ENCODE measurements at places on chromosomes 3 and 15. TPM values are rescaled to one million over a fixed set of nuclear protein-coding genes. Genes with fewer than 3 reads are reported as not detected.

Gene TMEM207
- not detected for total RNA-seq

DNA sequence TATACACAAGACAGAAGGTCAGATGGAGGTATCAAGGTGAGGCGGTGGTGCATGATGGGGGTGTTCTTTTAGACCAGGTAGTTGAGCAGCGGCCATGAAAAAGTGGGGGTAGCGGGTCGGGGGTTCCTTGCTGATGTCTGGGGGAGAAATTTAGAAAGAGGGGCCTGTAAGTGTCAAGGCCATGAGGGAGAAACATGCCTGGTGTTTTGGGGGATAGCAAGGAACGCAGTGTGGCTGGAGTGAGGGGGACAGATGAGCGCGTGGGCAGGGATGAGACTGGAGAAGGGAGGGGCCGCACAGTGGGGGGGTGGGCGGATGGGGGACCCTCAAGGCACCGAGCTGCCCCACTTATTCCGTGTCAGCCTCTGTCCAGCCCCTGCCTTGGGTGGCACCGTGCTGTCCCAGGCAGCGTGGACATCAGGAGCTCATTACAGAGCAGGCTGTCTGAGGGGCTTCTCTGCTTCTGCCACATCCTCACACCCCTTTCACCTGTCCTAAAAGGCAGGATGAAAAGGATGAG, 143.3 kb downstream of the SMAD6 start:
- H3K4me1 ChIP-seq: peaks cover 9% of the 10 kb centered on the region
- H3K27ac ChIP-seq: no peak overlapping the region
- H3K36me3 ChIP-seq: no peaks in the 10 kb centered on the region
- peaks cover 7% of the 10 kb centered on the region for H3K27me3 ChIP-seq
- H3K4me3 ChIP-seq: no peak overlapping the region

Gene EPB42
- not detected for total RNA-seq

DNA sequence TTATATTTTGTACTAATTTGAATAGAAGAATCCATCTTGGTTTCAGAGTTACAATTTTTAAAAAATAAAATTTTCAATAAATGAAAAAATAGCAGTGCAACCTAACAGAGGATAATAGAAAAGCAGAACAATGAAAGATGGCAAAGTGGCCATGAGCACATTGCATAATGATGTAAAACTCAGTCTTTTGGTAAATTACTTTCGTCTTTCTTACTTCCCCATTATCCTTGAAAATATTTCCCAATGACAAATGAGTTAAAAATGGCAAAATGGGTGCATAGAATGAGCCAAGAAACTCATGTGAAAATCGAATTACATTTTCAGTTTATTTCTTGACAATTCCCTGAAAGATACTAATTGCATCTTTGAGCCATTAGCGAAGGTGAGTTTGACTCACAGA, 236.4 kb downstream of the CDIN1 start:
- H3K27ac ChIP-seq: no peak overlapping the region
- H3K4me1 ChIP-seq: no peaks in the 10 kb centered on the region
- no peak for DNase-seq
- no peak overlapping the region for H3K4me3 ChIP-seq
- no peaks in the 10 kb centered on the region for H3K36me3 ChIP-seq
- H3K27me3 ChIP-seq: no peaks in the 10 kb centered on the region

GRCh38 chr3:70308760-70309159, 3.7 kb downstream of the MDFIC2 start:
- H3K4me1 ChIP-seq: no peaks in the 10 kb centered on the region
- H3K36me3 ChIP-seq: no peaks in the 10 kb centered on the region
- peak; percentile 9 for DNase-seq
- no peak overlapping the region for H3K27ac ChIP-seq
- no peaks in the 10 kb centered on the region for H3K27me3 ChIP-seq
- H3K4me3 ChIP-seq: no peak overlapping the region

DNA sequence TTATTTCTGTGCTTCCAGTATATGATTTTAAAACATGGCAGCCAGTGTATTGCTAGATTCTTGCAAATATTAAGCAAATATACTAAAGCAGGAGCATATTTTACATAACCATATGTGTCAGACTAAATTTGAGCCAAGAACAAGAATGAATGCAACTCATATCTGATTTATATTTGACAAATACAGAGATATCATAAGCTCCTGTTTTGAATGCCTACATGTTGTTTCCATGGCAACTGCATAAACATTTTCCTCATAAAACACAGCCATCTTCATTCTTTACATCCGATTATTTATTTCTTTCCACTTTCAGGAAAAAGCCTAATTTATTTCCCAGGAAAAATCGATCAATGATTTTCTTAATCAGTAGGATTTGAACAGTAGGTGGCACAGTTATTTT, 172.2 kb upstream of the TSPAN3 start:
- H3K27ac ChIP-seq: no peak overlapping the region
- H3K27me3 ChIP-seq: no peaks in the 10 kb centered on the region
- H3K36me3 ChIP-seq: no peaks in the 10 kb centered on the region

DNA sequence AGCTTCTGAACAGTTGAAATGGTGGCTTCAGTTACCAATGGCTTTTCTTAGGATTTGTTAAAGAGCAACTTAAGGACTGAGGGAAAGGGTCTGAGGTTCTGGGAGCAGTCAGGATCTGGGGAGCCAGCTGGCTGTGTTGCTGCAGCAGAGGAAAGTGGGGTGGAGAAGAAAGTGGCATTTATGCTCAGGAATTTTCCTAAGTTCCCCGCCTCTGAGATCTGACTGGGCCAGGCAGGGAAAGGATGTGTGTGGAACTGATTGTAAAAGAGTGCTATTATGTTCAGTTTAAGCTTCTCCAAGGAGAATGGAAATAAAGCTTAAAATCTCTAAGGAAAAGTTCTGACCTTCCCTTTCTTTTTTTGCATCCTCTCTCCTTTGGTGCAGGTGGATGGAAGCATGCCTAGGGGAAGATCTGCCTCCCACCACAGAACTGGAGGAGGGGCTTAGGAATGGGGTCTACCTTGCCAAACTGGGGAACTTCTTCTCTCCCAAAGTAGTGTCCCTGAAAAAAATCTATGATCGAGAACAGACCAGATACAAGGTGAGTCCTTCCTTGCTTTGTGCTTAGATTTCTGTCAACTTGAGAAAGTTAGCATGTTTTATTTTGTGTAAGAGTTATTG, 37.8 kb downstream of the IQGAP1 start:
- no peak for DNase-seq
- no peaks in the 10 kb centered on the region for H3K36me3 ChIP-seq
- H3K27me3 ChIP-seq: no peaks in the 10 kb centered on the region
- no peaks in the 10 kb centered on the region for H3K4me1 ChIP-seq
